ENCODE measurements at places on chromosomes 1 and 21. TPM values are rescaled to one million over a fixed set of nuclear protein-coding genes. Genes with fewer than 3 reads are reported as not detected.

- DNase-seq: no peak
Measured at GRCh38 chr1:228453022-228453560, 34.1 kb upstream of the RNF187 start.

- DNase-seq: peak; percentile 6
Measured at GRCh38 chr1:5297886-5298239, 643.5 kb downstream of the AJAP1 start.

- DNase-seq: peak; percentile 5
Measured at GRCh38 chr1:116231752-116232151, 120.6 kb downstream of the MAB21L3 start.

DNA sequence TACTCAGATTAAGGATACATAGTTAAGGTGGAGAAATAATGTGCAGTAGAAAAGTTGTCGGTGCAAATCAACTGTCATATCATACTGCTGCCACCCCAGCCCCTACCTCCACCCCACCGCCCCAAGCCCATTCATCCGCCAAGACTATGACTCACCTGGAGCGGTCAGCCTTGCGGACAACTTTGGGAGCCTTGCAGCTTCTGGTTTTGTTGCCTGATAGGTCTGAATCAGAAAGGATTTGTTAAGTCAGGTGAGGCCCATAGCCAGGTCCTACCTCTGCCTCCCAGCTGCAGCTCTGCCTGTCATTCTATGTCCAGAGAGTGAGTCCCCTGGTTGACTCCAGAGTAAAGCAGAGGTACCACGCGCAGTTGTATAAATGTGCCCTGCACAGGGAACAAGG is 12.6 kb downstream of the C1orf162 start:
- no peak for DNase-seq

DNA sequence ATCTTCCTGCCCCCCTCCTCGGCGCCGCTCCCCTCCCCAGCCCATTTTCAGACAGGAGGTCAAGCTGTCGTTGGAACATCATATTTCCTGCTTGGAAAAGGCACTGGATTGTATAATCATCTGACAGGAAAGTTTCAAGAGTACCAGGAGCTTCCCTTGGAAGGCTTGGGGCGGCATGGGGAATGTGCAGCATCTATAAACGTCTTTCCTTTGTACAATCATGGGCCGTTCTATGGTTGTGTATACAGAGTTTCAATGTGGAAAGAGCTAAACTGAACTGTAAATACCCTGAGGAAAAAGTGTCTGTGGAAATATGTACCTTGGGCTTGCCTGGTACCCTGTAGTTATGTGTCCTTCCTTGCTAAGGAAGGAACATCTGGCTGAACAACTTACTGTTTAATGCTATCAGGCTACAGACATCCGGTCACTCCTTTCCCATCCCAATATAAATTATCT is 368.1 kb upstream of the ADGRL2 start:
- DNase-seq: no peak

DNA sequence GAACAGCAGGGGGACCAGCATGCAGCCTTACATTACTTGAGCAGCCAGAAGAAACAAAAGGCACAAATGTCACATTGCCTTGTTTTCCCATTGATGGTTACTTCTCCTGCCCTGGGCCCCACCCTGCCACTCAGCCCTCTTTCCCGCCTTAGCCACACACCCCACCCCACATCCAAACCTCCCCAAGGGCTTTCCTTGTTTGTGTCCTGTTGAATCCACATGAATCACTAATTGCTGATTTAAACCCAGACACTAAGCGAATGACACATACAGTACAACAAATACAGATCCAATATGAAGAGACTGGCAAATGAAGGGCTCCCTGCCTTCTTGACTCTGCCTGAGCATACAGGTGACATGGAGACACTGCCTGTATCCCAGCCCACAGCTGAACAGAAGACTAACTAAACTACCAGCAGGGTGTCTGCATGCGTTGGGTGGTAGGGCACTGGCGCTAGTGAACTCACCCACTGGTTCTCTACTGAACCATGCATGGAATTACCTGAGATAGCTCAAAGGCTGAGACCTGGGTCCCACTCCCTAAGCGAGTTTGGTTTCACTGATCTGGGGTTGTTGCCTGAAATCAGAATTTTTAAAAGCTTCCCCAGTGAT is 3.1 kb downstream of the IGSF3 start:
- no peak for DNase-seq

DNA sequence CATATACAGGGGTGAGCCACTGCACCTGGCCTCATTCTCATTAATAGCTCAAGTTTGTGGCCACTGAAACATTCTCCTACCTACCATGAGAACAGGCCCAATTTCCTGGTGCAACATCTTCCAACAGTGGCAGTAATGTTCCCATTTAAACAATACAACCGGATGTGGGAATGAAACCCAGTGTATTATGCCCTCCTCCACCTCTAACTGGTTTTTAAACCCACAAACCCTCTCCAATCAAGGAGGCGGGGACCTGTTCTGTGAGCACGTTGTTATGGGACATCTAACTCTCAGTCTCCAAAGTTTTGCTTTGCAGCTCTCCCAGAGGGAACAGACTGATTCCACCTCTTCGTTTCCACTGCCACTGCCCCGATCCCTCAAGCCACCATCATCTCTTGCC is 2.6 kb downstream of the CTNNBIP1 start:
- DNase-seq: no peak

- DNase-seq: peak; percentile 48
Measured at GRCh38 chr1:219459351-219460080, 153.4 kb downstream of the ZC3H11B start.

DNA sequence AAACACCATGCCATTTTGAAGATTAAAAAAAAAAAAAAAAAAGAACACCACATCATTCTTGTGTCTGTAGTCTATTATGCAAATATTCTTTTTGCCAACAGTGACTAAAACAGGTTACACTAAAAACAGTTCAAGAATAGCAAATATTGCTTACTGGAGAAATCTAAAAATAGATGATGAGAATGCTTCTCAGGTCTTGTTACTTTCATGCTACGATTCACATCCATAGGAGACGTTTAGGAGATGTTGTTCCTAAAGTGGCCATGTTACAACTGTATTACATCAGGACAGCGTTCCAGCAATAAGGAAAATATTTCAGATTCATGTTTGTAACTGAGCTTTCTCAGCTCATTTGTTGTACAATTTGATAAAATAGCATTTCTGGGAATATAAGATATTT is 32.3 kb downstream of the RAB3GAP2 start:
- no peak for DNase-seq

DNA sequence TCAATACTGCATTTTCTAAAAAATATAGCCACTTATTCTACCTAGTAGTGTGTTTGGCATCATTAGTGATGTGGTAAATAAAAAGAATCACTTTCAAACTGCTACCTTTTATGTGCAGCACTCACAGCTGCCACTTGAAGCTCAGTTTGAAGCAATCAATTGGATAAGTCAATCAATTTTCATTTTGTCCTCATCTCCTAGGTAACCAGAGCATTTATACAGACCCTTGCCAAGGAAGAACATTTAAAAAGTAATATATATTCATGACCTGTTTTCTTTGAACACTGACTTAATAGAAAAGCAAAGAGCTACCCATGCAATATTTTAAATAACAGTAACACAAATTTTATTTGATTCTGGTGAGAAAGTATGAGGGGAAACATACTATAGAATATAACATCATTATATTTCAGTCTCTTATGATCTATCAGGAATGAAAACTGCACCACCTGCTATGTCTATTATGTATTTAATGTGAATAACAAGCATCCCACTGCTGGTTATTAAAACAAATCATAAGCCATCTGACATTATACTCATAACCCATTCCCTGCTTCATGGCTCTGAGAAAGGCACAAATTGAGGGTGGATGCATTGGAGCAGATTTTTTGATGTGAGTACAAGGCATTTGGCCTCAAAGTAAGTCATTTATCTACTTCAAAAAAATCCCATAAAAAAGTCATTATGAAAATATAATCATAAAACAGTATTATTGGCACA is 168.4 kb upstream of the C21orf91 start:
- DNase-seq: no peak

DNA sequence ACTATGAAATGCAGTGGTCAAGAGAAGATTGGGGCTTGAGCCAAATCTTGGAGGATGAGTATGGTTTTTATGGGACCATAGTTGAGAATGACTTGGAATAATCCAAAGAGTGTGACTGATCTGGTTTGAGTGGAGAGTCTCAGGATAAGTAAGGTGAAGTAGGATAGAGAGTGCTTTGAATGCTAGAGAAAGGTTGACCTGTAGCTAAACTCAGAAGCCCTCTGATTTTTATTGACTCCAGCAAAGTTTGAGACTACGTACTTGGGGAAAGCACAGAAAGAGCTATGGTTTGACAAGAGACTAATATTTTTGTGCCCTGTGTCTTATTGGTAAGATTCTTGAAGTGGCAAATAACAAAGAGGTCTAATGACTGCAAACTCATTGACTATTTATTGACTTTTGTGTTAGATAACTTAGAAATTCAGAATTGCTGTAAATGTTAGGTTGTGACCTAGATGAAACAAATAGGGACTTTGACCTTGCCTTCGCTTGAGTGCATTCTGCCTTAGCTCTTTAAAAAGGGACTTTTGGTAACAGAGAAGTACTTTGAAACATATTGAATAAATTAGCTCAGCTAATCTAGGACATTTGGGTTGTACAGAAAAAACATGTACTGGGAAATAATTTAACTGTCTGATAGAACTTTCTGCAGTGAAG is 35.1 kb downstream of the UAP1 start:
- no peak for DNase-seq

DNA sequence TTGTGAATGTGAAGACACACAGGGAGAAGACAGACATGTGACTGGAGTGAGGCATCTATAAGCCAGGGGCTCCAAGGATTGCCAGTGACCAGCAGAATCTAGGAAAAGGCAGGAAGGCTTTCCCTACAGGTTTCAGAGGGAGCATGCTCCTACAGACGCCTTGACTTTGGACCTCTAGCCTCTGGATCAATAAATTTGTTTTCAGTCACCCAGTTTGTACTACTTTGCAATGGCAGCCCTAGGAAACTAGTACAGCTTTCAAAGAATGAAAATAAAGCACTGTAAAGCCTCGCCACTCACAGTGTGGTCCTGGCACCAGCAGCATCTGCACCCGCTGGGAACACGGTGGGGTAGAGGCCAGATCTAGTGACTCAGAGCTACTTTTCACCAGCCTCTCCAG is 510.0 kb downstream of the LTN1 start:
- peak; percentile 45 for DNase-seq

DNA sequence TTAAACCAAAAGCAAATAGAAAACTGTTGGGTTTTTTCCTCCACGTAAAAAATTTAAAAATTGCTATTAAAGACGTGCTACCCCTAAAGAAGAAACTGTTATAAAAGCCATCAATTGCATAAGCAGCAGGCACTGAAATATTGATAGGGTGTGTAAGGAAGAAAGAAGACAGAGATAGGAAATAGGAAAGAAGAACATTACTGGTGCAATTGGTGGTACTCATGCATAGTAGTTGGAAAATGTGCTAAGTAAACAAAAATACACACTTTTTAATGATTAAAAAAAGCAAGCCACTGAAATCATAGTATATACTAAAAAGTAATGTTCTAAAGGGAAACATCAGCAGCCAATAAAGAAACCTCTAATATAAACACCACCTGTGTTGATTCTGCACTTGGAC is 52.8 kb upstream of the ANGPTL3 start:
- no peak for DNase-seq

DNA sequence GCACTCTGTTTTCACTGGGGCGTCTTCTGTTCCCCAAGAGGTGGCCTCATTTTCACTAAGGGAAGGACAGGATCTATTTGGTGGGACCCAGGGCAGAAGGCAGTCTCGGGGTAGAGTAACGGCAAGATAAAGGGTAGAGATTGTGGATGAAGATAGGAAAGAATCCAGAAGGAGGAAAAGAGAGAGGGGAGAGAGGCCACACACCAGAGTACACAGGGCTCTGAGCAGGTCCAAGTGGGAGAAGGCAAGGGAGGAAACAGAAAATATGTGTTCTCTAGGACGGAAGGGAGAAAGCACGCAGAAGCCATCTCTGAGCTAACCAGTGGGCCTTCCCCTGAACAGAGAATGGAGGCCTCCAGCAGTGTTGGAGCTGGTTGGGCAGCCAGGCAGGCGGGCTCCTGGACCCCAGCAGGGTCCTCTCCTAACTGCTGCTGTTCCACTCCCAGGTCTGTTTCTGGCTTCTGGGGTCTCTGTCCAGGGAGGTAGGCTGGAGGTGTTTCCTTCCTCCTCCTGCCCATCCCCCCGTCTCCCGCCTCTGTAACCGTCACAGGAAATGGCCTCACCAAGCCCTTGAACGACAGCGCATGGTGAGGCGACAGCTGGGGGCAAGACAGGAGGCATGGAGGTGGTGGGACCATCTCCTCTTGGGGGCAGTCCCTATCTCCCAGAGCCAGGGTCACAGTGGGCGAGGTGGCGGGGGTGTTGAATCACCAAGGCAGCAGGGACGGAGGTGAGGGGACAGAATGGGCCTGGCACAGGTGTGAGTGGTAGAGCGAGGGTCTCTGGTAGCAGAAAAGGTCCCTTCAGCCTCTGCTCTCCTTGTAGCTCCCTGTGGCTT is 649 bp downstream of the PTPN7 start:
- DNase-seq: no peak

GRCh38 chr1:54815086-54815876 is 14.2 kb upstream of the TTC22 start:
- no peak for DNase-seq

DNA sequence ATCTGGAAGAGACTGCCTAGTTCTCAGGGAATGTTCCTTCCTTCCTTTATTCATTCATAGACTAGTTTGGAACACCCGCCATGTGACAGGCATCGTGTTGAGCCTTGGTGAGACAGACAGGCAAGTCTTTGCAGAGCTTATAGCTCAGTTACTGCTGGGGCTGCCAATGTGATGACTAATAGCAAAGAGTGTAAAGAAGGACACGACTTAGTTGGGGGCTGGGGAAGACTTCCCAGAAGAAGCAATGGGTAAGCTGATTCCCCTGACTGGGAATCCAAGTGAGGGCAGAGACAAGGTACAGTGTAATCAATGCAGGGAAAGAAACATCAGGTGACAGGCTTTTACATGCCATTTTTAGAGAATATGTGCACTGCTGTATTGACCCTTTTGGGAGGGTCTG is 51.2 kb downstream of the TENT5C start:
- DNase-seq: peak; percentile 87

DNA sequence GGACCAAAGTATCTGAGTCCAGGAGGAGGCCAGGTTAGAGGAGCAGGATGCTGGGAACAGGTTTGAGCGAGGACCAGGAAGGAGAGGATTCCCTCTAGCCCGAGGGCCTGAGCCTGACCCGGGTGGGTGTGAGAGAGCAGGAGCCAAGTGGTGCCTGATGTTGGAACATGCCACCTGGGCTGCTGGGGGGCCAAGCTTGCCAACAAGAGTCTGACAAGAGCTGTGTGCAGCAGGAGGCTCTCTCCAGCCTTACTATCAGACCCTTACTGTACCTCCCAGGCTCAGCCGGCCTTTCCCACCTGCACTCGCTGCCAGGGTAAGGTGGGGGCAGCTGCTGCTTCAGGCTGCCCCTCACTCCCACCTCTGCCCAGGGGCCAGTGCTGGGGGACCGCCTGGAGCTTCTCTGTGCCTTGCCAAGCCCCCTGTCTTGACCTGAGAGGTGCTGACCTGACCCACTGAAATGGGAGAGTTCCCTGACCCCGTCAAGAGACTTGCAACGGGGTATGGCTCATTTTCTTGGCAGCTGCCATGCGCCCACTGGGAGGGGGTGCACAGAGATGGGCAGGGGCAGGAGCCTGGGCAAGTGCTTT is 159.6 kb upstream of the VAMP3 start:
- DNase-seq: no peak

OXCT2 gene
- total RNA-seq: not detected

AADACL3 gene
- total RNA-seq: not detected

HAPLN2 gene
- total RNA-seq: not detected

CR1 gene
- total RNA-seq: 0.26 TPM

TRAPPC10 gene
- total RNA-seq: 33.7 TPM

CFAP126 gene
- not detected for total RNA-seq

ARHGAP30 gene
- not detected for total RNA-seq

HES3 gene
- total RNA-seq: not detected

GLUL gene
- total RNA-seq: 173 TPM

CYYR1 gene
- not detected for total RNA-seq

HNRNPU gene
- total RNA-seq: 173 TPM

MARK1 gene
- total RNA-seq: not detected

Measured in MG63 (cell line).